ENCODE measurements at places on chromosomes 4 and X. TPM values are rescaled to one million over a fixed set of nuclear protein-coding genes. Genes with fewer than 3 reads are reported as not detected.

The PCDH11X gene
- total RNA-seq = not detected

- no peak for DNase-seq
Observed at GRCh38 chr4:184432127-184432922, 42.0 kb downstream of the IRF2 start.

- no peak for DNase-seq
Observed at GRCh38 chr4:22884157-22884556, 191.4 kb downstream of the GBA3 start.

DNA sequence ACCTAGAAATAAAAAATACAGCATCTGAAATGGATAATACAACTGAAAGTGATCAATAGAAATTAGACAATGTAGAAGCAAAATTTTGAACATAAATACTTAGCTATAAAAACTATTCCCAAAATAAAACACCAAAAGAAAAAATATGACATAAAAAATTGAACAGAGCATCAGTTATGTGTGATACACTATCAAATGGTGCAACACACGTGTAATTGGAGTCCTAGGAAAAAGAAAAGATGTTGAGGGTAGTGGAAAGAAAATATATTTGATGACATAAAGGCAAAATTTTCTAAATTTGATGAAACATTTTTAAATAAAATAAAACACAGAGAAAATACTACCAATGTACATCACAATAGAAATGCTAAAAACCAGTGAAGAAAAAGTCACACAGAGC is 63.1 kb downstream of the NPY2R start:
- DNase-seq = no peak

GRCh38 chrX:55489314-55490009 is at the start of gene USP51:
TSS of gene USP51 (minus strand) at chrX:55489848. CDS start at chrX:55488939, 909 bp downstream.
- peak; percentile 36 for DNase-seq

Measured in activated naive CD8-positive, alpha-beta T cell treated with anti-CD3 and anti-CD28 coated beads for 36 hours (primary cell).